ENCODE measurements at places on chromosomes 1 and 21.
A peak's percentile ranks its signal among the peaks of the same experiment; 100 is the strongest.

GRCh38 chr1:117605164-117605773 lies 579 bp upstream of the TENT5C start:
- DNase-seq: peak; percentile 34

DNA sequence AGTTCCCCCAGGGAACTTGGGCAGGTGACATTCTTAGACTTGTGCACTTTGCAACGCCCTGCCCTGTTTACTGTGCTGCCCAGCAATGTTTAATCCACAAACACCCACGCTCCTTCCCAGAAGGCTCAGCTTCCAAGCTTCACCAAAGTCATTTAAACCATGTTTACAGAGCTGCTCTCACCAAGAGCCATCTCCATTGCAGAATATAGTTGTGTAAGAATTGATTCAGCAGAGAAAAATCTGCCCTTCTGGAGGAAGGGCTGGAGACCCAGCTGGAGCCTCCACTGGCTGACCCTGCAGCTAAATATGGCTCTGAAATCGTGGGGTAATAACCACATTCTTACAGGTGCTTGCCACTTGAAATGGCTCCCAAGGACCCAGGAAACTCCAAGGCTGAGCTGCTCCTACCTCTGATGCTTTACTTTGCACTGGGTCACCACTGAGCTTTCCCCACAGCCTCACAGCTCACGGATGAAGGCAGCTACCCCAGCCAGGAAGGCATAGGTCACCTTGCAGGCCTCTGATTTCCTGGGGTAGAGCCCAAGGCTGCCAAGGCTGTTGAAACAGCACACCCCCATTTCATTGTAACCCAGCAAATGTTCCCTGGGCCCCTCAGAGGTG lies 8.7 kb downstream of the CAPN2 start:
- peak; percentile 93 for DNase-seq

- DNase-seq: no peak
Measured at GRCh38 chr1:30475966-30476365, 247.4 kb downstream of the MATN1 start.

DNA sequence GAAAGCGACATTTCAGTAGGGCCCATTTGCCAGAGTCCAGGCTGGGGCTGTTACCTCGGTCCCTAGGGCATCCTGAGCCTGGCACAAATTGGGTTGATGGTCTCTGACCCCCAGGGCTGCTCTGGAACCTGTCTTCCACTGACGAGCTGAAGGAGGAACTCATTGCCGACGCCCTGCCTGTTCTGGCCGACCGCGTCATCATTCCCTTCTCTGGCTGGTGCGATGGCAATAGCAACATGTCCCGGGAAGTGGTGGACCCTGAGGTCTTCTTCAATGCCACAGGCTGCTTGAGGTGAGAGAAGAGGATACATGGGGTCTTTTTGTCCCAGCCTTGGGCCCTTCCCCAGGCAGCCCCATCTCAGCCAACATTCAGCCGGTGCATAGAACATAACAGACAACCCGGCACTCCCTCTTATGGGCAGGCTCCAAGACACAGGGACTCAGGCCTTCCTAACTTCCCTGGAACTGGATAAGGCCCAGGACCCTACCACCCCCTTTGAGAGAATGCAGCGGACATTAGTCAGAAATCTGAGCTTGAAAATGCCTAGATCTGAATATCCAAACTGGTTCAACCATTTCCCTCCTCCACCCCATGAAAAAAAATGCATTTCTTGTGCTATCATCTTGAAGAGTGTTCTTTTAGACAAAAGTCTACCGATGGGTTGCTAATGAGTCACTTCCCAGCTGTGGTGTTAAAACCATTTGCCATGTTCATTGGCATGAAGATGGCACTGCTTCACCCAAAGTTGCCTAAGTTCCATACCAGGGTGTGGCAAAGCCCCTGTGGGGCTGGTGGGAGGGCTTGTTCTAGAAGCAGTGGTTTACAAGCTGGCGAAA lies 35.4 kb downstream of the PKP1 start:
- DNase-seq: no peak

DNA sequence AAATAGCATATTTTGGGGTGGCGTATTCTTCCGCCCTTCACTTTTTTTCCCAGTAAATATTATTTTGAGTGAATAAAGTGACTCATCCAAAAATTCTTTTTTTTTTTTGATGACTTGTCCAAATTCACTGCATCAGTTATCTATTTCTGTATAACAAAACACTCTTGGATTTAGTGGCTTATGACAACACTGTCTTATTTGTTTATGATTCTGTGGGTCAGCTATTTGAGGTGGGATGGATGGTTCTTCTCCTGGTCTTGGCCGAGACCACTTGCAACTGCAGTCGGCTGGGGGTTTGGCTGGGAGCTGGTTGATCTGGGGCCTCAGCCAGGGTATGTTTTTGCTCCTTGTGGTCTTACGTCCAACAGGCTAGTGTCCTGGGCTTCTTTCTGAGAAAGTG lies 39.9 kb upstream of the SRSF10 start:
- DNase-seq: peak; percentile 52

DNA sequence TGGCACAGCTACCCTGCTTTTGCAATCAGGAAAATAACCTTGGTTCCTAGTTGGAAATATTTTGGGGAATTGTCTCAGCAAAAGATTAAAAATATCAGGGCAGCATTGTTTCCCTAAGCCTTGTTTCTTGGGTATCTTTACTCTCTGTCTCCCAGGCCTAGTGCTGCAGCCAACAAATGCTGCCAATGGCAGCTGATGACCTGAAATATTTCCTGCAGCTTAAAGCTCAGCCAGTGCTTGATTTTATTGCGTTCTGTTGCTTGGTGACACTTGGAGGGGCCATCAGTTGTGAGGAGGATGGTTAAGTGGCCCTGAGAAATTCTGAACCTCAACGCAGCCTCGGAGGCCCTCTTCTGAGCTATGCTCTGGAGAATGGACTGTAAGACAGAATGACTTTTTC lies 59.4 kb upstream of the B3GALT5 start:
- no peak for DNase-seq

- no peak for DNase-seq
Measured at GRCh38 chr21:14070049-14070893, 140.5 kb downstream of the LIPI start.

DNA sequence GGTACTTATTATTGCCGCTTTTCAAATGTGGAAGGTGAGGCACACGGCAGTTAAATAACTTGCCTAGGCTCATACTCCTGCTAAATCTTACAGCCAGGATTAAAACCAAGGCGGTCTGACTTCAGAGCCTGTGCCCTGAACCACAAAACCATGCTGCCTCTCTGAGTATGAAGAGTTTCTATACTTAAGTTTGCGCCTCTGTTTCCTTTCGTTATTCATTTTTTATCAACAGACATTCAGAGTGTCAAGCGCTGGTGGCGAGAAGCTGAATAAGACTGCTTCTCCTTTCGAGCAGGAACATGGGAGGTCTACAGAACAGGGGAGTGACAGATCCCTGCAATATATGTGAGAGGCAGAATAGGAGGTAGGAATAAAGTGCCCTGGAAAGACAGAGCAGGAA lies 96.0 kb upstream of the DUSP10 start:
- DNase-seq: no peak

DNA sequence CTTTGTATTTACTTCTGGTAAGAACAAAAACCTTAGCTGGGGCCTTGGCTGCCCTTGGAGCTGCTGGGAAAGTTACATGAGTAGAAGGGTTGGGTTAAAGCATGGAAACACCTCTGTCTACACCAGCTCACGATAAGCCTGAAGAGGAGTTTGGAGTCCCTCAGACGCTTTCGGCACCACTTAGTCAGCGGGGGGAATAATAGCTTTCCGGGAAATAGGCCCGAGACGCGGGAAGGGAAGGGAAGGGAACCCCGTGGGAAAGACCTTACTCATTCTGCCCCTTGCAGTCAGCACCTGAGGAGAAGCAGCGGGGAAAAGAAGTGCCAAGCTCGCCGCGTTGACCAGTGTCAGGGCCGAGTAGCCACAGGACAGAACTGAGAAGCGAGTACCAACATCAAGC lies 66.4 kb upstream of the PDE9A start:
- no peak for DNase-seq

GRCh38 chr1:205285381-205286101 lies 36.0 kb downstream of the NUAK2 start:
- no peak for DNase-seq

- DNase-seq: no peak
Measured at GRCh38 chr1:155011437-155012025, 8.9 kb downstream of the ZBTB7B start.

- DNase-seq: no peak
Measured at GRCh38 chr21:14115646-14116045, 95.1 kb downstream of the LIPI start.

DNA sequence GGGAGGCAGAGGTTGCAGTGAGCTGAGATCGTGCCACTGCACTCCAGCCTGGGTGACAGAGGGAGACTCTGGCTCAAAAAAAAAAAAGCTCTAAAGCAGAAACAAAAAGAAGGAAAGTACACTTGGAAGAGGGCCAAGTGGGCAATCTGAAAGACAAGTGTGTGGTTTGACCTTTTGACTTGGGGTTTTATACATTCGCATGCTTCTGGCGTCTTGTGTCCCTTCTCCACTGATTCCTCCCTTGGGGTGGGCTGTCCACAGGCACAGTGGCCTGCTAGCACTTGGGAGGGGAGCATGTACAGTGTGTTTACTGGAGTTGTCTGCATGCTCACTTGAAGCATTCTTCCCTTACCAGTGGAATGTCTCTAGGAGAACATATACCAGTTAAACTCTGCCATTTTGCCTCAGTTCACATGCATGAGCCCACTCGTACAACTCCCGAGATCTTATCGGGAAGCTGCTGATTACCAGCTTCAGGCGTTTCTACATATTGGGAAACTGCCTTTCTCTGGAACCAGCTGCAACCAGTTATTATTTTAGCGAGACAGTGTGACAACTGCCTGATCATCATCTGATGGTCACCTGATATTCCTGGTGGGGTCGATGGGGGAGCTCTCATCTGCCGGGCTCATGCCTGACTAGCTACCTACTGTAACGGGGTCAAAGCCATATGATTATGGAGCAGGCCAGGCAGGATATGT lies 113.5 kb upstream of the ZNF678 start:
- DNase-seq: no peak

DNA sequence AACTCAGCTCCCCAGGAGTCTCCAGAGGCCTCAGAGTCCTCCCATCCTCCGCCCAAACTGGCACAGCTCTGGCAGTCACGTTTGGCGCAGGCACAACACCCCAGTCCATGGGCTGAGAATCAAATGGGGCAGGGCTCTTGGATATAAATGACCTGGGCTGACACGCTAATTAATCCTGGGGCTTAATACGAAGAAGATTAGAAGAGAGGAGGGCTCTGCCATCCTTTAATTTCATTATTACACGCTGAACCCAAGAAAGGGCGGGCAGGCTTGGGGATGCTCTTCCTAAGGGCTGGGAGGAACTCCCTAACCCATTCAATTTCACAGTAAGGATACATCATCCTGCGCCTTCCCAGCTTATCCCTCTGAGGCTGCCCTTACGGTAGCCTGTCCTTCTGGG lies 2.4 kb downstream of the GRIK3 start:
- DNase-seq: no peak

- DNase-seq: no peak
Measured at GRCh38 chr1:240426051-240426450, 185.9 kb downstream of the GREM2 start.

DNA sequence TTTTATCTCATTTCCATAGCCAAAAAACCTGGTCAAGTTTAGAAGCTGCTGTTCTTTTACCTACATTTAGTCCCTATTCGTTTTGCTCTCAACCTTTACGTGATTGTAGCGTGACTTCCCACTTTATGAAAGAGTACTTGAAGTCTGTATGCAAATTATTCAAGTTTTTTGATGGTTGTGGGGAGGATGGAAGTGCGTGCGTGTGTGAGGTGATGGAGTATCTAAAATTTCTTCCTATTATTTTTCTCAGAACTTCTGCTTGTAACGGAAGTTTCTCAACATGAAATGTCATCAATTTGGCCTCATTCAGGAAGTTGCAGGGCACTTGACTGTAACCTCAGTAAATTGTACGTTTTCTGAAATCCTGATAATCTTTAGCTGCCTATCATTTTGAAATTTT lies 64.0 kb downstream of the SAMSN1 start:
- no peak for DNase-seq

- no peak for DNase-seq
Measured at GRCh38 chr1:95007687-95008086, 65.1 kb downstream of the ALG14 start.
